ENCODE measurements at places on chromosomes 2 and 18. TPM values are rescaled to one million over a fixed set of nuclear protein-coding genes. Genes with fewer than 3 reads are reported as not detected.

The OTOF gene
- not detected for polyA plus RNA-seq

The PDCL3 gene
- 75.6 TPM for polyA plus RNA-seq

The SERPINB10 gene
- 12.4 TPM for polyA plus RNA-seq

The ATP6V1B1 gene
- polyA plus RNA-seq: not detected

The LRPPRC gene
- polyA plus RNA-seq: 92.8 TPM

The SLC16A14 gene
- polyA plus RNA-seq: 4.4 TPM

The MLPH gene
- polyA plus RNA-seq: not detected

The SPP2 gene
- not detected for polyA plus RNA-seq

The ARMC9 gene
- polyA plus RNA-seq: 26.1 TPM

DNA sequence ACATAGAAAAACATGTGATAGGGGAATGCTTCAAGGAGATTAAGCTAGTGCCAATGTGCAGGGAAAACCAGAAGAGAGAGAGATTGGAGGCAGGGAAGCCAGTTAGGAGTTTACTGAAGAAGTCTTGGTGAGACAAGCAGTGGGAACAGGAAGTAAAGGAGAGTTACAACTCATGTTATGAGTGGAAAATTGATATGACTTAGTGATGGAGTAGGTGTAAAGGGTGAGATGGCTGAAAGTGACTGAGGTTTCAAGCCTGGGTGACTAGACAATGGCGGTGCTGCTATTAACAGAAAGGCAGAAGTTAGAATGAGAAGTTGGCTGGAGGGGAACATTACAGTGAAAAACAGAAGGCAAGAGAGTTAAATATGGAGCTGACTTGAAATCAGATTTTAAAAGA is 16.5 kb downstream of the DOK1 start:
- DNase-seq: peak; percentile 84

DNA sequence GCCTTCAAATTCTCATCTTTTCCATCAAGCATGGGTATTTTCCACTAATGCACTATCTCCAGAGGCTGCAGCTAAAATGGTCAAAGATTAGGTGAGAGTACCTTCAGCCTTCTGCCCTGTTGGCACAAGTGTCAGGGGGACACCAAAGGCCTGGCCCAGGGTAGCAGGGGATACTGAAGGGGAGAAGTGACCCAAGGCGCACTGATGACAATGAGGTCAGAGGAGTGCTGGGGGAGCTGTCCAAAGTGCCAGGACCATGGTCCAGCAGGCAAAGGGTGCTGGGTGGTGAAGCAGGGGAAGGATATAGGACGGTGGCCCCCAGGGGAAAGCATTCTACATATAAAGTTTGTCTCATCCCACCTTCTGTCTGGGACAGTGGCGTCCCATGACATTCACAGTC is 303.4 kb downstream of the SMAD2 start:
- no peak for DNase-seq

DNA sequence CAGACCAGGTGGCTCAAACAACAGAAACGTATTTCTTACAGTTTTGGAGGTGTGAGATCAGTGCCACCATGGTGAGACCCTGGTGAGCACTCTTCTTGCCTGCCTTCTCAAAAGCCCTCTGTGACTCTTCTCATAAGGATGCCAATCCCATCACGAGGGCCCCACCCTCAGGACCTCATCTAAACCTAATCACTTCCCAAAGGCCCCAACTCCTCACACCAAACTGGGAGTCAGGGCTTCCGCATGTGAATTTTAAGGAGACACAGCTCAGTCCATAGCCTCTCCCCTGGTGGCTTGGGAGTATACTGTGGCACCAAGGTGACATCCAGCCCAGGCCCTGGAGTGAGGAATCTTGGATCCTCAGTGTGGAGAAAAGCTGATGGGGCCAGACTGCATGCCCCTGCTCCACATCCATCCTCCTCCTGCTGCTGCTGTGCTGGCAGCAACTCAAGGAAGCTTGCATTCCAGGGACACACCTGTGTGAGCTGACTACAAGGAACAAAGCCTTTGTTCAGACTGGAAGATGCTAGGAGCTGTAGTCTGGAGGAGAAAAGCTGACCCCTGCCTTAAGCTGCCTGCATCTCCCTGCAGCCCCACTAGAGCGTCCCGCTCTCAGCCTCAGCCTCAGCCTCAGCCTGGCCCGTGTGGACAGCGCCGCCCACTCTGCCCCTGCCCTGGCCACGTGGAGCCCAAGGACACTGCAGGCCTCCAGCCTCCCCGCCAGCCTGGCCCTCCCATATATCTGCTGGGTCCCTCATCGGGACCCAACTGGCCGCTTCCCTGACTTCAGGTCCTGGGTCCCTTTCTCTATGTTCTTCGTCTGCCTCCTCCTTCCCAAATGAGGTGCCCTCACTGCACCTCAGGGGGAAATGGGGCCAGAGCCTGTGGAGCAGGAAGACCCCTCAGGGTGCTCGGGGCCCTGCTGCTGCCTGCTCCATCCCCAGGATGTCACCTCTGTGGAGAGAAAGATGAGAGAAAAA is 87.8 kb upstream of the RAB6C start:
- no peak for DNase-seq

- no peak for DNase-seq
Observed at GRCh38 chr2:164964700-164965099, 9.4 kb upstream of the SLC38A11 start.

GRCh38 chr2:57444752-57445430 is 601.7 kb upstream of the VRK2 start:
- DNase-seq: no peak

- no peak for DNase-seq
Observed at GRCh38 chr2:164967781-164968228, 12.5 kb upstream of the SLC38A11 start.

DNA sequence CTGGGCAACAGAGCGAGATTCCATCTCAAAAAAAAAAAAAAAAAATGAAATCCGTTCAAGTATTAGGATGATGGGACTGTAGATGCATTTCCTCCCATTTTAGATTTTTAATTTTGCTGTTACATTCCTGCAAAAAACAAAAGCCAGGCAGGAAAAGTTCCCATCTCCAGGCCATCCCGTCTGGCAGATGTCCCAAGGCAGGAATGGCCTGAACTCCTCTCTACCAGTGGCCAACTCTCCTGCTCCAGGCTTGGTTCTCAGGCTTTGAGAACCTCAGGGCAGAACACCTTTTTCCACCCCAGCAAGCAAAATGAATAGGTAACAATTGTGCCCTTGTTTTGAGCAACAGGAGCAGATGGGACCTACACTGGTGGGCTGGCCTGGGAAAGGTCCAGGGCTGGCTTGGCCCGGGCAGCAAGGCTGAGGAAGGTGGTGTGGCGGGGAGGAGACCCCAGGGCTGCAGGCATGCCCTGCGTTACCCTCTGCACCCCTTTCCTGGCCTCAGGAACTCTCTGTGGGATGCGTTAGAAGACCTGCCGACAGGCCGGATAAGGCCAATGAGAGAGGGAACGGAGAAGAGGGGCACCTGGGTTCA is 86.0 kb downstream of the FAM210A start:
- no peak for DNase-seq

DNA sequence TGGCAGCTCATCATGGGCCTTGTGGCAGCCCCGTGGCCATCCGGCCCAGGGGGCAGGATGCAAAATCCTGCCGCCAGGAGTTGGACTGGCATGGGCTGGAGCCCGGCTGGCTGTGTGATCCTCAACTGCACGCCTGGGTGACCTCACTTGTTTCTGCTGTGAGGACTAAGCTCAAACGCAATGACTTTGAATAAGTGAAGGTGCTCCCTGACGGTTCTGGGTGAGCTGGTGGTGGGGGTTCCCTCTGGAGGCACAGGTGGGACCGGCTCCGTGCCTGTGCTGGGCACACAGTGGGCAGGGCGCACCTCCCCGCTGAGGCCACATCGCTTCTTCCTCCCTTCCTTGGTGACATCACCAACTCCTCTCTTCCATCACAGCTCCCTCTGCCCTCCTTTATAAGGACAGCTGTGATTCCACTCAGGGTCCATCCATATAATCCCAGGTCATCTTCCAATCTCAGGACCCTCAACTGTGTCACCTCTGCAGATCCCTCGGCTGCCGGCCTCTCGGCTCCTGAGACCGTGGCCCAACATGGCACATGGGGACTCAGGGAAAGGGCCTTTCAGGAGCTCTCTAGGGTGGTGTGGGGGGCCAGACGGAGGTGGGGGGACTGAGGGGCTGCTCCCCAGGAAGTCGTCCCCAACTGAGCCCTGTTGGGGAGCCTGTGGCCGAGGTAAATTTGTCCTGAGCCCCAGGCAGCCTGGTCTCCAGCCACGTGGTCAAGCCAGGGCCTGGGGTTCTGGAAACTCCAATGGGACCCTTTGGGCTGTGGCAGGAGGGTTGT is 75.5 kb upstream of the ODC1 start:
- no peak for DNase-seq

DNA sequence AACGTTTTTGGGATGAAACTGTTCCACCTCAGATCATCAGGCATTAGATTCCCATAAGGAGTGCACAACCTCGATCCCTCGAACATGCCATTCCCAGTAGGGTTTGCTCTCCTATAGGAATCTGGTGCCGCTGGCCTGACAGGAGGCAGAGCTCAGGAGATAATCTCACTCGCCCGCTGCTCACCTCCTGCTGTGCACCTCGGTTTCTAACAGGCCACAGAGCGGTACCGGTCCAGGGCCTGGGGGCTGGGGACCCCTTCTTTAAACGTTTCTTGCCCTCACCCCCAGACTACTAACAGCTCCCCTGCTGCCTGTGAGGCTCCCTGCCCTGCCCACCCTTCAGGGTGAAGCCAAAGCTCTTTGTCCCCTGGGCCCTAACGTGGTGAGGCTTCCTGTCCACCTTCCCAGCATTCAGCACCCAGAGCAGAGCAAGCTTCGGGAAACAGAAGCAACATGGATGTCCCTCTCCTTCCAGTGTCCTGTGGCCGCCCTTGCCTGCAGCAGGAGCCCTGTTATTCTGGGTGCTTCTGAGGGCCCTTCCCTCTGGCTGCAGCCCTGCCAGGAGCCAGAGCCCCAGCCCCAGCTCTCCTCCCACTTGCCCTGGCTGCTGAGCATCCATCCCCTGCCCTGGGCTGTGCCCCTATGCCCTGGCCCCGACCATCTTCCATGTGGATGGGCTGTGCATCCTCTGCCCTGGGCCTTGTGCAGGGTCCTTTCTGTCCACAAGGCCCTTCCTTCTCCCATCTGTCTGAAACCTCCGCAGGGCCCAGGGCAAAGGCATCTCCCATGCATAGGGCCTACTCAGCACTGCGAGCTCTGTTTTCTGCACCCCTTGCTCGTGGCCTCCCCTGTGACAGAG is 140.1 kb downstream of the MBP start:
- DNase-seq: no peak

DNA sequence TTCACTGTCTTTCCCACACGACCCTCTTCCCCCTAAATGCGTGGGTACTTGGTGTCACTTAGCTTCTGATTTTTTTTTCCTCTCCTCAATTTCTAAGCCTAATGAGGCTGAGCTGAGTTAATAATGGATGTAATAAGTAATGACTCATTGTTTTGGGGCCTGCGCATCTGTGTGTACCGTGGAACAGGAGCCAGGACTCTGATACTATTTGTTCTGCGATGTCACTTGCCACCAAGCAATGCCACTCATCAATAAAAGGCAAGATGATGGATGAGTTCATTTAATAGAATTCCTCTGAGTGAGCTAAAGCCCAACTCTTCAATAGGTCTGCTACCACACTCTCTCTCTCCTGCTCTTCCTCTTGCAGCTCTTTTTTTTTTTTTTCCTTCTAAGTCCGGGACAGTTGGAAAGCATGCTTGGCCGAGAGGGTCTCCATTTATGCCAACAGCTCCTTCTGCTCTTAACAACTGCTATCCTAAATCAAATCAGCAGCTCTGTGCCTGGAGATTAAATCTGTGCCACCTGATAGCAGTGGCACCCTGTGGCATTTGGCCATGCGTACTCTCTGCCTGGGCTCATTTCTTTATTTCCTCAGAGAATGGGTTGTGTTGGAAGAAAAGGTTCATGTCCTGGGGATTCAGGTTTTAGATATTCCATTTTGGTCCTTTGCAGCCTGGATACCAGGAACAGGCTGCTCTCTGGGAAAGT is 1284.2 kb upstream of the PIK3C3 start:
- DNase-seq: no peak

Data from GM12878 (cell line).